ENCODE measurements at places on chromosomes 4 and X. TPM values are rescaled to one million over a fixed set of nuclear protein-coding genes. Genes with fewer than 3 reads are reported as not detected.

DNA sequence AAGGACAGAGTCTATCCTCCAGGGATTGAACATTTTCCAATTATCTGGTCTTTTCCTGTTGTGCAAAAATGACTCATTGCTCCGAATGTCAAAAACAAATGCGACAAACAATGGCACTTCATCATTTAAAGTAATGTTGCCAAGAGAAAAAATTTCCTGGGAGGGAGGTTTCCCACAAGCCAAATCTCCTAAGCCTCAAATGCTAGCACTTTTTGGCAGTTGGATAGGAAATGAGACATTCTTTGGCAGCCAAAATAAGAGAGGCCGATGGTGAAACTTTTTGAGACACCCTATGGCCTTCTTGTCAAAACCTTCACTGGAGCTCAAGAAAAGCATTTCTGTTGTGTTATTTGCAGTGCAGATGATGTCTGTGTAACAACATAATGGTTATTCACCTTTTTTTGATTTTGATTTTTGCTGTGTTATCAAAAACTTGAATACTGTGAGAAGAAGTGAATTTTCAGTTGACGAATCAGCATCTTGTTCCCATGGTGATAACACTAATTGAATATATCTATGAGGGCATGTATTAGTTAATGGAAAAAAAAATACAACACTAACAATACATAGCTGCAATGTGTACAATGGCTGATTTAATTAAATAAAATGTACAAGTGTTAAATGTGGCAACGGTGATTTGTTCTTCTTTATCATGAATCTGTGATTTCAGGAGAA is 333.8 kb downstream of the ANK2 start:
- DNase-seq: peak; percentile 77

The TCEANC gene
- 7.7 TPM for polyA plus RNA-seq

DNA sequence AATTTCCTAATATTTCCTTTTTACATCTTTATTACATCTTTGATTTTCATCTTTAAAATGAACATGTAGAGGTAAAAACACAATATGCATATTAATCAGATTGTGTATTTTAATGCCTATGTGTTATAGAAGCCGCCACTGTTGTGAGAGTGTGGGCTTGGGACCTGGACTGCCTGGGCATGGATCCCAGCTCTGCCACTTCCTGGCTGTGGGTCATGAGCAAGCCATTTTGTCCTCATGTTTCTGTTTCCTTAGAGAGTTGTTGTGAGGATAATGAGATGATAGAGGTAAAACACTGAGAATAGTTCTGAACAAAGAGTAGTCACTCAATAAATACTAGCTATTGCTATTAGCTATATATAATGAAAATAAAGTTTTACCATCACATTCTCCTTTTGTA is 38.4 kb upstream of the SCOC start:
- no peak for DNase-seq

The MEPE gene
- polyA plus RNA-seq: 0.49 TPM

GRCh38 chr4:8461086-8461485 is 20.5 kb downstream of the TRMT44 start:
- DNase-seq: no peak

The DMRTC1 gene
- polyA plus RNA-seq: 0.41 TPM

Measured in right lung (tissue), 10 donors.